Activated T-cell treated with anti-CD3 and anti-CD28 coated beads, Interleukin-2, amount 50 U/mL, for 24 hours (primary cell): ENCODE measurements at places on chromosomes 2 and 18.

DNA sequence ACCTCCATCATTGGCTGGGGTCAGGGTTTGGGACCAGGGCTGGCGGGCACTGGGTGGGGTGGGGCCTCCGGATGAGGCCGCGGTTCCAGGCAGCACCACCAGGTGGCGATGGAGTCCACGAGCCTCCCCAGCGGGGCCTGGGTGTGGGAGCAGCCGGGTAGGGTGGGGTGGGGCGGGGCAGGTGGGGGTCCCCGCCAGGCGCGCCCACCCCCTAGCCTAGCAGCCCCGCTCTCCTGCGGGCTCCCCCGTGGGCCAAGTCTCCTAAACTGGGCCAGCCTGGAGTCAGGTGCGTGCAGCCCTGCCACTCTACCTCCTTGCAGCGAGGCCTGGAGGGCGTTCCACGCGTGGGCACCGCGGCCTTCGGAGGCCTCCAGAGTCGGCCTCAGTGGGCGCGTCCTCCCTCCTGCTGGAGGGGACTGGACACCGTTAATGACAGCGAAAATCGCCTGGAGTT is 187.5 kb downstream of the TWIST2 start:
- peak; percentile 82 for DNase-seq

- DNase-seq = no peak
These were observed 43.0 kb upstream of the CHMP1B start for GRCh38 chr18:11808001-11808855.

GRCh38 chr2:70473101-70473722 is 80.4 kb downstream of the TGFA start:
- DNase-seq = no peak

DNA sequence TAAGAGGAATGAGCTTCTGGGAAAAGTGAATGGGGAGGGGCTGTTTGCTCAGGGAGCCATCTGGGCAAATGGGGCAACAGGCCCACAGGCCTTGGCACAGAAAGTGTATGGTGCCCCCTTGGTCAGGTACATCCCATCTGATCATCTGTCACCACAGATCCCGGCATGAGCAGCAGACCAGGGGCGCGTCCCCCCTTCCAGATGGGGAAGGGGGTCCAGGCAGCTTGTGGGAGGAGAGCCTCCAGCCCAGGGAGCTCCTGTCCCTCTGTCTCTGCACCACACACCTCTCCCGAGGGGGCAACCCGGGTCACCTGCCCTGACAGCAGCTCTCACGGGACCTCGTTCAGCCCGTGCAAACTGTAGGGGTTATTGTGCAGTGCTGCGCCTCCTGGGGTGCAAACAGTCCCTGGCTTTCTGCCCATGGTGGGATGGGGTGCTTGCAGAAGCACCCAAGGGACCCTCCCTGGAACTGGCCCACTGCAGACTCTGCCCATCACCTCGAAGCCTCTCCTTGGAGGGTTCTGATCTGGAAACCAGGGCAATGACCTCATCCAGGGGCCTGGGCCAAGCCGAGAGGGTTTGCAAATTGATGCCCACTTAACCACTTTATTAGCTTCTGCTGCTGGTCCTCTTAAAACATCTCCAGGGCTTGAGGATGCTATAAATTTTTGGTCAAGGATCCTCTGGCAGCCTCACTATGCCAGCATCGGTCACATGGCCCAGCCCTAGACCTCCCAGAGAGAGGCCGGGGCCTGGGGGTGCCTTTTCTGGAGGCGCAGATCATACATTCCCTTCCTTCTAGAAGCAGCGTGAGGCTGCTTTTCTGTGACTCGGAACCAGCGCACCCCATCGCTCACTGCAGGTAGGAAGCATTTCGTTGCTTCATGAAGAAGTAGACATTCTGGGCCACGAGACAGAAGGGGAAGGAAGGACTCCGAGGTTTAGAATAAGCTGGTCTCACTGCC is 7.6 kb upstream of the BOK start:
- no peak for DNase-seq

- DNase-seq = no peak
These were observed 66.2 kb downstream of the SP3 start for GRCh38 chr2:173898996-173899395.

DNA sequence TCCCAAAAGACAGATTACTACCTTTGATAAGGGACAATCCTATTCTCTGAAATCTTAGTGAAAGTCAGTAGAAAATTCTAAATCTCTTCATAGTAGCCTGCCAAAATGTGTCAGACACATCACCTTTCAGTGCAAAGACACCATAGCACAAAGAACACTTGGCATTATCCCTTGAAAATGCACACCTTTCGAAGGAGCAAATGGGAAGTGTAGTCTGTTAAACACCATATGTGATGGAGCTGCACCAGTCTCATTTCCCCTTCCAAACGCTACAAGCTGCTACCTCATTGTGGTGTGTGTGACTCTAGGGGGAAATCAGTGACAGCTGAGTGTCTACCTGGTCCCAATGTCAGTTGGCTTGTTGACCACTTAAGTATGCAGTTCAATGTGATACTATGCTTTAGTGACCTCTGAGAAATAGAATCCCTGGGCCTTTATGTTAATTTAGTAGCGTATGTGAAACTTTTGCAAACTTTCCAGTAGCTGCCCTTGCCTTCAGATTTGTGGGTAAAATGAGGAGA is 551.7 kb downstream of the ARHGAP15 start:
- DNase-seq = no peak

- DNase-seq = no peak
These were observed 153.0 kb upstream of the CAPN13 start for GRCh38 chr2:30960213-30960612.

- DNase-seq = peak; percentile 33
These were observed 175.3 kb downstream of the INHBB start for GRCh38 chr2:120520929-120521912.

GRCh38 chr2:55489467-55490062 is 30.0 kb upstream of the CFAP36 start:
- no peak for DNase-seq

- no peak for DNase-seq
These were observed 271.5 kb downstream of the AGAP1 start for GRCh38 chr2:235765181-235765820.

- DNase-seq = no peak
These were observed 643.3 kb downstream of the SOCS6 start for GRCh38 chr18:70931942-70932814.

- no peak for DNase-seq
These were observed 5.0 kb upstream of the PKDCC start for GRCh38 chr2:42042631-42043355.

- no peak for DNase-seq
These were observed 42.3 kb downstream of the DARS1 start for GRCh38 chr2:135942936-135943688.

- DNase-seq = no peak
These were observed 139.6 kb upstream of the RAB12 start for GRCh38 chr18:8469544-8470130.
